Left ventricle myocardium inferior (tissue), 1 donor: ENCODE measurements at places on chromosomes 11 and 22. TPM values are rescaled to one million over a fixed set of nuclear protein-coding genes. Genes with fewer than 3 reads are reported as not detected.

DNA sequence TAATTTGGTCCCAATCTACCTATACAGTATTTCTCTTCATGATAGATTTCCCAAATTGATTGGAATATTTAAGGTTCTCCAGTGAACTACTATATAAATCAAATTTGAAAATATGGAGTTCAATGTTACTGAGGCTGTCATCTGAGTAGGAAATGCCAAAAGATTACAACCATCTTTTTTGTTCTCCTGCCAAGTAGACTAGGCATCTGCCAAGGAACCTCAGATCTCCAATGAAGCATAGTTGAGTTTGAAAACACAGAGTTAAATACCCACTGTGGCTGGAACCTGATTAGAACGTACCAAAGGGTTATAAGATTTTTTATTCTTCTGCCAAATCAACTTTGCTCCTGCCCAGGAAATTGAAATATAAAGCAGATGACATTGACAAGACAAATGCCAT lies 330.9 kb downstream of the CNTN5 start:
- no peaks in the 10 kb centered on the region for H3K27me3 ChIP-seq
- H3K27ac ChIP-seq = peak overlapping the region; percentile 49
- no peak overlapping the region for H3K4me3 ChIP-seq
- H3K36me3 ChIP-seq = no peaks in the 10 kb centered on the region
- peaks cover 10% of the 10 kb centered on the region for H3K4me1 ChIP-seq
- DNase-seq = no peak

SHANK2 gene
- 0.27 TPM for total RNA-seq

- no peak overlapping the region for H3K27ac ChIP-seq
- peaks cover 42% of the 10 kb centered on the region for H3K36me3 ChIP-seq
- H3K4me3 ChIP-seq = no peak overlapping the region
- H3K4me1 ChIP-seq = no peaks in the 10 kb centered on the region
Measured at GRCh38 chr22:38674888-38675287, 6.9 kb upstream of the TOMM22 start.

UBASH3B gene
- total RNA-seq = 2.6 TPM

DNA sequence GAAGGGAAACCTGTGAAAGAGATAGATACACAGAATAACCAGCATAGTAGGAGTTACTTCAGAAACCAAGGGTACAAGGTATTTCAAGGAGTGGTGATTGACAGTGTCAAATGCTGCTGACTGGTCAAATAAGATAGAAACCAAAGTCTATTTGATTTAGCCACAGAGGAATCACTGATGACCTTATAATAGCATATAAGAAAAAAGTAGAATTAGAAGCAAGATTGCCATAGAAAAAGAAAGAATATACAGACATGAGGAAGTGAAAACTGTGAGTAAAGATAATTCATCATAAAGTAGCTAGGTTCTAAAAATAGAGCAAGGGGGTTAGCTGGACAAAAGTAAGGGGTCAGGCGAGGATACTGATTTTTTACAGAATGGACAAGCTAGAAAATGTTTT lies 14.2 kb downstream of the ZBTB44 start:
- H3K27ac ChIP-seq = no peak overlapping the region
- H3K27me3 ChIP-seq = no peaks in the 10 kb centered on the region
- DNase-seq = no peak
- peaks cover 8% of the 10 kb centered on the region for H3K36me3 ChIP-seq
- H3K4me1 ChIP-seq = peaks cover 26% of the 10 kb centered on the region
- no peak overlapping the region for H3K4me3 ChIP-seq

DNA sequence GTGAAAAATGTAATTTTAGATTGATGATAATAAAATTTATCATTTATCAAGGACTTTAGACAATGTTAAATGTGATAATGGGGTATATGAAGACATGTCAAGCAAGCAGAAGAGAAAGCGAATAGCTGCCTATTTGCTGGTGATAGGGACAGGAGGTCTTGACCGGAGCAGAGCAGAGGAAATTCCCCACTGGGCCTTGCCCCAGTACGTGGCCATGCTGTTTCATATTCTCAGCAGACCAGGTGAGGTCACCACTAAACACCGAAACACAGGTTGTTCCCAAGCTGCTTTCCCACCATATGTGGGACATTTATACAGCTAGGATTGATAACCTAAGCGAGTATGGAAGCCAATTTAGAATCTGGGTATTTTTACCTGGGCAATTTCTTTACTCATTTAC lies 1629.6 kb downstream of the FAM181B start:
- H3K36me3 ChIP-seq = no peaks in the 10 kb centered on the region
- H3K27ac ChIP-seq = no peak overlapping the region
- no peaks in the 10 kb centered on the region for H3K27me3 ChIP-seq
- no peak for DNase-seq

DNA sequence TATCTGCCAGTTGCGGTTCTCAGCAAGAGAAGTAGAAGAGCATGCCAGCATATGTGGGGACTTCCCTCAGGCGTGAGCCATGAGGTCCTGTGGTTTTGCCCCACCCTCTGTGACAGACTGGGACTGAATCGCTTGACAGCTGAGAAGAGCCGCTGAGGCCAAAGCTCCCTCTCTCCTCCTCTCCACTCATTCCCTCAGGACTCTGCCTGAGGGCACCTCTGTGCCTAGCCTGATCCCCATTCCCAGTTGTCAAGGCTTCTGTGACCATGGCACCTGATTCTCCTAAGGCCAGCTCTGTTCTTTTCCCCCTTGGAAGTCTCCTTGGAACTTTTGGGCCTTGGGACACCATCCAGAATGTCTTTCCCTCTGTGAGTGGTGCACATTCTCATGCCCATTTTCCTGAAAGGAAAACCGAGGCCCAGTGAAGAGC lies 27.0 kb downstream of the ART5 start:
- peaks cover 12% of the 10 kb centered on the region for H3K4me1 ChIP-seq
- no peak for DNase-seq
- peak overlapping the region; percentile 33 for H3K27ac ChIP-seq
- H3K4me3 ChIP-seq = no peak overlapping the region
- H3K27me3 ChIP-seq = no peaks in the 10 kb centered on the region

ADM gene
- total RNA-seq = 14.2 TPM

OR51A2 gene
- not detected for total RNA-seq

- H3K4me1 ChIP-seq = peaks cover 69% of the 10 kb centered on the region
- no peaks in the 10 kb centered on the region for H3K36me3 ChIP-seq
- no peak overlapping the region for H3K4me3 ChIP-seq
Measured at GRCh38 chr11:11403763-11404725, 51.0 kb upstream of the CSNK2A3 start.

GRCh38 chr11:81203876-81204275 lies 1529.8 kb downstream of the FAM181B start:
- H3K4me1 ChIP-seq = no peaks in the 10 kb centered on the region
- DNase-seq = no peak
- no peaks in the 10 kb centered on the region for H3K27me3 ChIP-seq
- no peak overlapping the region for H3K27ac ChIP-seq
- no peak overlapping the region for H3K4me3 ChIP-seq

DNA sequence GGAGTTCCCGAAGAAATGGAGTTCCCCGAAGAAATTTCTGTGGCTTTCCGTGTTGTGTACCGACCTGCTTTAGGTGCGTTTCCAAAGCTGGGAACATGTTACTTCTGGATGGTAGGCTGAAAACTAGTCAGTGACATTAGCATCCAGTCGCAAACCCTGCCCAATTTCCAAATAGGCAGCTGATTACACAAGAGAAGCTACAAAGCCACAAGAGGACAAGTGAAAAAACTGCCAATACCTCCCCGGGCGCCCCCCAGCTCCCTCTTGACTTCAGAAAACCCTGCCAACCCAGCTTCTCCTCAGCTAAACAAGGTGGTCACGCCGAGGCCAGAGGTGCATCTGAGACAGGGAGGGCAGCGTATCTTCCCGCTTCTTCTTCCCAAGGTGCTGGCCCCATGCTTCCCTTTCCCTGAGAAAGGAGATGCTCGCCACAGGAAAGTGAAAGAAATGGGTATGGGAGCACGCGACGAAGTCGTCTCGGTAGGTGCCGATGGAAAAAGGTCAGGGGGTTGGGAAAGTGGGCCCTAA lies 551 bp downstream of the AGBL2 start:
- H3K27ac ChIP-seq = peak overlapping the region; percentile 79
- H3K4me1 ChIP-seq = peaks cover 17% of the 10 kb centered on the region
- H3K4me3 ChIP-seq = peak overlapping the region; percentile 88
- peaks cover 33% of the 10 kb centered on the region for H3K36me3 ChIP-seq

DNA sequence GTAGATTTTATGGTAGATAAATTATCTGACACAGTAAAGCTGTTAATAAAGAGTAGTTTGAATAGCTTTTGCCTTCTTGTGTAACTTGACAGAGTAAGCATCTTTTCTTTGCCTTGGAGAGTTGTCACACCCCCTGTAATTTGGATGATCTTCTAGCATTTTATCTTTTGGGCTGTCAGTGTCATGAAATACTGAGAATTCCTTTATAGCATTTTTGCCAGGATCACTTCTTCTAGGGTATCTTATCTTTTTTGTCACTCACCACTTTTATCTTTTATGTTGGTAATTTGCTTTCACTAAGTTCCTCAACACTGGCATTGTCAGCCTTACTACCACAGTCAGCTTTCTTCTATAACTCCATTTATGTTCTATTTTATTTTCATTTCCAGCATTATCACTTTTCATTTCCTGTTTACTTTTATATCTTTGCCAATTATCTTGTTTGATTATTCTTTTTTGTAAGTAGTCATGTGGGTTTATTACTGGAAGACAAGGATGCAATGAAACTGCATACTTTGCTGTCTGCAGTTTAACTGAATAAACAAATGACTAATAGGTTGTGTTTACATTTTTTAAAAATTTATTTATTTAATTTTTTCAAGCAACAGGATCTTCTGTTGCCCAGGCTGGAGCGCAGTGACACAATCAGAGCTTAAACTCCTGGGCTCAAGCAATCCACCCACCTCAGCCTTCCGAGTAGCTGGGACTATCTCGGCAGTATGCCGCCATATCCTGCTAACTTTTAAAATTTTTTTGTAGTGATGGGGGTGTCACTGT lies 28.1 kb upstream of the ACAT1 start:
- peaks cover 73% of the 10 kb centered on the region for H3K36me3 ChIP-seq
- no peak overlapping the region for H3K27ac ChIP-seq
- H3K27me3 ChIP-seq = no peaks in the 10 kb centered on the region
- no peak for DNase-seq
- peaks cover 11% of the 10 kb centered on the region for H3K4me1 ChIP-seq
- no peak overlapping the region for H3K4me3 ChIP-seq

SCGB1D2 gene
- 1.6 TPM for total RNA-seq

DNA sequence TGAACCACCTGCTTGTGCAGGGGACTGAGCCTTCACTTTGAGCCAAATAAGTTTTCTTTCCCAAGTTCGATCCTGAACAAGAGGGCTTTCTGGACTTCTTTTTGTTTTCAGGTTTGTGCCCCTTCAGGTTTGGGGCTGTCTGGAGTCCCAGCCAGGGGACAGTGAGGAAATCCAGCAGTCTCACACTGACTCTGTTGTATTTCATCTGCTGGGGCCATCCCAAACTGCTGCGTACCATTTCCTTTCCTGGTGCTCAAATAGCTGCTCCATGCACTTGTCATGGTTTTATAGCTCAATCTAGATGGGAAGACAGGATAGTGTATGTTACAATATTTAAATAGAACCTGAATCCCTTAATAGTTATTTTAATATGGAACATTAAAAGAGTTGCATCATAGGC lies 66.3 kb upstream of the IGLL5 start:
- H3K27ac ChIP-seq = no peak overlapping the region
- peaks cover 25% of the 10 kb centered on the region for H3K4me1 ChIP-seq
- no peaks in the 10 kb centered on the region for H3K36me3 ChIP-seq
- peaks cover 52% of the 10 kb centered on the region for H3K27me3 ChIP-seq
- no peak overlapping the region for H3K4me3 ChIP-seq

- H3K27ac ChIP-seq = no peak overlapping the region
- H3K36me3 ChIP-seq = no peaks in the 10 kb centered on the region
Measured at GRCh38 chr11:12719221-12719620, 45.0 kb downstream of the TEAD1 start.

MAJIN gene
- total RNA-seq = not detected

- H3K36me3 ChIP-seq = peaks cover 21% of the 10 kb centered on the region
- no peaks in the 10 kb centered on the region for H3K27me3 ChIP-seq
- no peaks in the 10 kb centered on the region for H3K4me1 ChIP-seq
- no peak overlapping the region for H3K4me3 ChIP-seq
- peak; percentile 68 for DNase-seq
Measured at GRCh38 chr22:23315341-23315917, 135.1 kb downstream of the BCR start.

LSP1 gene
- total RNA-seq = 19.7 TPM

- no peaks in the 10 kb centered on the region for H3K27me3 ChIP-seq
- no peak overlapping the region for H3K4me3 ChIP-seq
Measured at GRCh38 chr11:14751975-14752407, 108.4 kb downstream of the PDE3B start.

DNA sequence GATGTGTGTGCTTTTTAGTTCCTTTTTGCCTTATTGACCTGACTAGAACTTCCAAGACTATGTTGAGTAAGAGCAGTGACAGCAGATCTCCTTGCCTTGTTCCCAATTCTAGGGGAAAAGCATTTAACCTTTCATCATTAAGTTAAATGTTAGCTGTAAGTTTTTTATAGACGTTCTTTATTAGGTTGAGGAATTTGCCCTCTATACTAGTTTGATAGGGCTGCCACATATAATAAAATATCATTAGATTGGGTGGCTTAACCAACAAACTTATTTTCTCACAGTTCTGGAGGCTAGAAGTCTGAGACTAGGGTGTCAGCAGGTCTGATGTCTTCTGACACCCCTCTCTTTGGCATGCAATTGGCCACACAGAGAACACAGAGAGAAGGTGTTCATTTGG lies 32.6 kb upstream of the B3GNT6 start:
- DNase-seq = no peak
- no peaks in the 10 kb centered on the region for H3K27me3 ChIP-seq
- peaks cover 20% of the 10 kb centered on the region for H3K36me3 ChIP-seq
- no peak overlapping the region for H3K4me3 ChIP-seq
- H3K4me1 ChIP-seq = no peaks in the 10 kb centered on the region

DNA sequence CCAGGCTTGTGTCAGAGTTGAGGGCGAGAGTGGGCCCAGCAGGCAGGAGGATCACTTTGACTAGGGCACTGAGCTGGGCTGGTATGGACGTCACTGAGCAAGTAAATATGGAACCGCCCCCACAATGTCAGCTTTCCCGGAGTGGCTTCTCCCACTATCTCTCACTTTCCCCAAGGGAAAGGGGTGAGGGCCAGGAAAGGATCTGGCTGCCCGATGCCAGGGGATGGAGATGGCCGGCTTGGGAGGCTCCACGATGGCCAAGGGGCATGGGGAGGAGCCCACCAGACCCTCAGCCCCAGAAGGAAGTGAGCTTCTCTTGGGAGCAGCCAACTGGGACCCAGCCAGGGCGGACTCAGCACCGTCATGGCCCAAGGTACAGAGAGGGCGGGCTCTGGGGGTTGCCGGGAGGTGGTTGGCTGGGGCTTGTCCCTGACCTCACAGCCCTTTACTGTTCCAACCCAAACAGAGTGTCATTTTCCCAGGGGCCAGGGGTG lies 8.7 kb downstream of the PRDM11 start:
- no peaks in the 10 kb centered on the region for H3K36me3 ChIP-seq
- H3K4me3 ChIP-seq = no peak overlapping the region
- H3K27me3 ChIP-seq = no peaks in the 10 kb centered on the region
- H3K27ac ChIP-seq = peak overlapping the region; percentile 47
- peaks cover 69% of the 10 kb centered on the region for H3K4me1 ChIP-seq
- DNase-seq = no peak

FAT3 gene
- total RNA-seq = 0.33 TPM
